Left renal cortex interstitium (tissue), 4 donors: ENCODE measurements at places on chromosomes 4 and X.

GRCh38 chr4:168825975-168826374 lies 184.1 kb downstream of the CBR4 start:
- DNase-seq: no peak

- DNase-seq: no peak
Observed at GRCh38 chr4:7584606-7585159, 150.0 kb upstream of the PSAPL1 start.

DNA sequence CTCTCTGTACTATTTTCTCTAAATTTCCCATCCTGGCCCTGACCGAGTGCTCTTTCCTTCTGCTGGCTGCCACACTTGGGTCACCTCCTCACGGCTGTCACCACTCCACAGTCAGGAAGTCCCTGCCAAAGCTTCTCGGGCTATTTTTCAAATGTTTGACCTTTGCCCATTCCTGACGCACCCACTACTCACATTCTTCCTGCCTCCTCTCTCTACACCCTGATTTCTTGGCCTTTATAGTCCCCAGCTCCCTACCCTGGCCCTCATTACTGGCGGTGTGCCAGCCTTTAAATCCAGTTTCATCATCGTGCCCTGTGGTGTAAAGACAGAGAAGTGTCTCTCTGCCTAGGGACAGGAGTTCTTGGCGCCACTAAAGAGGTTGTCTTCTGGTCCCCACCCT lies 46.4 kb upstream of the GATB start:
- DNase-seq: no peak

- no peak for DNase-seq
Observed at GRCh38 chr4:81314897-81315470, 100.0 kb upstream of the PRKG2 start.
